ENCODE measurements at places on chromosomes 16 and 17.

DNA sequence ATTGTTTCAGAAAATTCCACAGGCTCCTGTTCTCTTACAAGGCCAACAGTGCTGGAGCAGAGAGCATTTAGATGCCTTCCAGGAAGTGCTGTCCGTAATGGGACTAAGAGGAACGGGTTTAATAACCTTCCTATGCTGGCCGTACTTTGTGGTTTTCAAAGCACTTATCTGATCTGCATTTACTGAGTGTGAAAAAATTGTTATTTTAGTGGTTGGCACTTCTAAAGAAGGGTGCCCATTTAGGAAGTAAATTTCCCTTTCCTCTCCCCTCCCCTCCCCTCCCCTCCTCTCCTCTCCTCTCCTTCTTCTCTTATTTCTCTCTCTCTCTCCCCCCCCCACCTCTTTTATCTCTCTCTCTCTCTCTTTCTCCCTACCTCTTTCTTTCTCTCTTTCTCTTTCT is 72.0 kb upstream of the DNAJA2 start:
- no peak for DNase-seq

DNA sequence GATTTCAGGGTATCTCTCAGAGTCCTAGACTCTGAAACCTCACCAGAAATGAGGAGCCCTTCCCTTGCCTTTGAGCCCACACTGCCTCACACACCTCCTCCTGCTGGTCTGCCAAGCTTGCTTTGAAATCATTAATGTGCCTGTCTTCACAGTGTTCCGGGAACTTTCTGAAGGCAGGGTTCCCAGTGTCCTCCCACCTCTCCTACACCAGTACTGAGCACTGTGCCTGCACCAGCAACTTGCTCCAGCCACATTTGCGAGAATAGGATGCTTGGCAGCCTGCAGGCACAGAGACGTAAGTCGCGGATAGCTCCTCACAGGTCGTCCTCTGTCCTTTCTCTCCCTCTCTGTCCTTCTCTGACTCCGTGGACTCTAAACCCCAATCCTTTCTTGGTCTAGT is 408.4 kb upstream of the EEF2KMT start:
- no peak for DNase-seq

DNA sequence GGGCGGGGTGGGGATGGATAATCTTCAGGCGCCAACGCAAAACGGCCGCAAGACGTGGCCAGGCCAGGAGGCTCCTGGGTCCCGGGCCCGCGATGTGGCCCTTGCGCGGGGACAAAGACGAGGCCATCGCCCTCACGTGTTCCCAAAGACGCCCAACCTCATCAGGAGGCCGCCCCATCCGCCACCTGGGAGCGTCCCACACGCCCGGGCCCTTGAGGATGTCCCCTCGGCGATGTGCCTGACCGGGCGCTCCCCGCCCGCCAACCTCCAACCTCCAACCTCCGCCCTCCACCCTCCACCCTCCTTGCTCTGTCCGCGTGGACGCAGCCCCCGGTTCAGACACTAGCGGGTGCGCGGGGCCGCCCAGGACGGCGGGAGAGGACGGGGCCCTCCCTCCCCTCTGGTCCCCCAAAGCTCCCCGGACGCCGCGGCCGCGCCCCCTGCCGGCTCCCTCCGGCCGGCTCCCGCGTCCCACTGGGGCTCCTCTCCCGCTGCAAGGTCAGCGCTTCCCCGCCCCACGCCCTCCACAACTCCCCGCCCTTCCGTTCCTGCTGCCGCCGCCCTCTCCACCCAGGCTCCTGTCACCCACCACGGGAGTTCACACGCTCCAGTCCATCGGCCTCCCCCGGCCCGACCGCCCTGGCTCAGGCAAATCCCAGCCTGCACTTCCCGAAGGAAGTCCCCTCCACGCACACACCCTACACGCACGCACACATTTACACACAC is 250.8 kb upstream of the RPL38 start:
- peak; percentile 48 for DNase-seq

DNA sequence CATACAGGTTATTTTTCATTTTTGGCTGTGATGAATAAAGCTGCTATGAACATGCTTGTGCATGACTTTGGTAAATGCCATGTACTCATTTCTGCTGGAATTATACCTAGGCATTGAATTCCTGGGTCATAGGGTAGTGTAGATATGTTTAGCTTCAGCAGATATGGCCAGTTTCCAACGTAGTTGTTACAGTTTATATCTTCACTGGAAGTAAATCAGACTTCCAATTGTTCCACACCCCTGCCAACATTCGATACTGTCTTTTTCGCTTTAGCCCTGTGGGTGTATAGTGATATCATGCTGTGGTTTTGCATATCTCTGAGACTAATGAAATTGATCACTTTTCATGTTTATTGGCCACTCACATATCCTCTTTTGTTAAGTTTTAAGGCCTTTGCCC is 50.4 kb downstream of the ARHGAP27 start:
- DNase-seq = no peak

DNA sequence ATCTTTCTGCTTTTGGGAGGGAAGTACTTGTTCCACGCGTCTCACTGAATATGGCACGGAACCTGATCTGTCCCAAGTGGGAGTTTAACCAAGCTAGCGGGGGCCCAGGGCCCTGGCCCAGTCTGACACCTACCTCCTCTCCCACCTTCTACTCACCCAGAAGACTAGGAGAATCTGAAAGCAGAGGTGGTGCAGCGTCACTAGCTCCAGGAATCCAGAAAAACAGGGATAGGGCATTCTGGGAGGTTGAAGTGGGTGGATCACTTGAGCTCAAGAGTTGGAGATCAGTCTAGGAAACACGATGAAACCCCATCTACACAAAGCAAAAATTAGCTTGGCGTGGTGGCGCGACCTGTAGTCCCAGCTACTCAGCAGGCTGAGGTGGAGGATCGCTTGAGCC is 163.5 kb upstream of the ZNF267 start:
- DNase-seq = no peak

DNA sequence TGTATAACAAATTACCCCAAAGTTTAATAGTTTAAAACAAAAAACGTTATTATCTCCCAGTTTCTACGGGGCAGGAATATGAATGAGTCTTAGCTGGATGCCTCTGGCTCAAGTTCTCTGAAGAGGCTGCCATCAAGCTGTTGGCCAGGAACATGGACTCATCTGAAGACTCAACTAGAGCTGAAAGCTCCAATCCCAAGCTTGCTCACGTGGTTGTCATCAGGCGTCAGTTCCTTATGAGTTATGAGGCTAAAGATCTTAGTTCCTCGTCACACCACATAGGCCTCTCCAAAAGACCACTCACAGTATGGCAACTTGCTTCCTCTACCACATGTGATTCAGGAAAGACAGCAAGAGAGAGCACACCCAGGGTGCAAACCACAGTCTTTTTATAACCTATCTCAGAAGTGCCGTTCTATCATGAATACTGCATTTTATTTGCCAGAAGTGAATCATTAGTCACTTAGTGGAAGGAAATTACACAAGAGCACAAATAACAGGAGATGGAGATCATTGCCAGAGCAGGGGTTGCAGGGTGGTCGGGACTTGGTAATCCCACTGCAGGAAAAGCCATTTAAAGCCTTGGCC is 48.7 kb upstream of the NLK start:
- DNase-seq = no peak

- DNase-seq = no peak
Measured at GRCh38 chr16:85959686-85960085, 60.7 kb downstream of the IRF8 start.

- DNase-seq = no peak
Measured at GRCh38 chr16:69399361-69399760, 13.6 kb upstream of the TERF2 start.

GRCh38 chr17:34974179-34974578 is 6.1 kb upstream of the LIG3 start:
- no peak for DNase-seq

Measured in right hindlimb (tissue), 1 donor.